ENCODE measurements at places on chromosomes 12 and 14.
A peak's percentile ranks its signal among the peaks of the same experiment; 100 is the strongest.

DNA sequence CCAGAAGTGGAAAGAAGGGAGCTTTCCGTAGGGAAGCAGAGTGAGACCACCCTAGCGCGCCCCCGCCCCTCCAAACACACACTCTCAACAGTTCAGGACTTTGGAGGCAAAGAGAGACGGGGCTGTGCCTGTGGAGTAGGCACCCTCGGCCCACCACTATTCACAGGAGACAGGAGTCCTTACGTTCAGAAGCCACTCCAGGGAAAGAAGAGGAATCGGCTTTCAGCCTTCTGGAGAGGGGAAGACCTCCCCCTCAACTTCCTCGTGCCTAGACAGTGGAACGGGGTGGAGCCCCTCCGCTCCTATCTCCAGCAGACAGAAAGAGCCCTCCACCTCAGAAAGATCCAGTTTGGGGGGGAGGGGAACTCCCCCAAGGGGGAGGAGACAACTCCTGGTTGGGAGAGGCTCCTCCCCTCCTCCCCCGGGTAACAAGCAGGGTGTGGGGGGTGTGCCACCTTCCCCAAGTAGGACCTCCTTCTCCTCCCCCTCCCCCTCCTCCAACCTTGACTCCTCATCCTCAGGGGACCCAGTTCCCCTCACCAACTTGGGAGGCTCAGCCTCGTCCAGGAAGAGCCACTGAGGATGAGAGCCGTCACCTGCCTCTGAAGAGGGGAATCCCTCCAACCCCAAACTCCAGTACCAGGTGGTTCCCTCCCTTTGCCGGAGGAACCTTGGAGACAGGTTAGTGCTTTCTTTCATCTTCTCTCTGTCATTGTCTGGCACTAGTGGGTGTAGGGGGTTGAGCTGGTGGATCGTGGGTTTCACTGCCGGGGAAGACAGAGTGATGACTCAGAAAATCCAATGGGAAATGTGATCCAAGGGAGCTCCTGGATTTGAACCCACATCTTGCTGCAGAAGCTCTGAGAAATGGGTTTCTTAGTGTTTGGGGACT is 883 bp downstream of the FOXJ2 start:
- peak; percentile 22 for DNase-seq

GRCh38 chr12:62787023-62787422 is 147.9 kb downstream of the PPM1H start:
- DNase-seq: peak; percentile 13

GRCh38 chr12:95790917-95791849 is 619 bp upstream of the NTN4 start:
- peak; percentile 14 for DNase-seq

DNA sequence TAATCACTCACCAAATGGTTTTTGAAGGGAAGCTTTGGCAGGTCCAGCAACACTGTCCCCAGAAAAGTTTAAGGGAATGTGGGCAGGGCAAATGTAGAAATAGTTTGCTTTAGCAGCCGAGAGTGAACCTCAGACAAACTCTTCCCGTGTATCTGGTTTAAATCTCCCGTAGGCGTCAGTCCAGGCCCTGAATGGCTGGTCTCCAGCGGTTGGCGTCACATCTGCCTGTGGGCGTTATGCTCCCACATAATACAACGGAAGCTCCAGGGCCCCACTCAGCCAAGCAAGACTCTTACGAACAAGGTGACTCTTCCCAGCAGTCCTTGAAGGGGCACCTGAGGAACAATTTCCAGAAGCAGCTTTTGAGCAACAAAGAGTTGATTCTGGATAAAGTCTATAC is 942 bp downstream of the ZC2HC1C start:
- peak; percentile 71 for DNase-seq

GRCh38 chr14:99244941-99245563 is 26.9 kb downstream of the BCL11B start:
- no peak for DNase-seq

Data from inflammatory macrophage (primary cell).